ENCODE measurements at places on chromosomes 5 and 9.
A peak's percentile ranks its signal among the peaks of the same experiment; 100 is the strongest.

DNA sequence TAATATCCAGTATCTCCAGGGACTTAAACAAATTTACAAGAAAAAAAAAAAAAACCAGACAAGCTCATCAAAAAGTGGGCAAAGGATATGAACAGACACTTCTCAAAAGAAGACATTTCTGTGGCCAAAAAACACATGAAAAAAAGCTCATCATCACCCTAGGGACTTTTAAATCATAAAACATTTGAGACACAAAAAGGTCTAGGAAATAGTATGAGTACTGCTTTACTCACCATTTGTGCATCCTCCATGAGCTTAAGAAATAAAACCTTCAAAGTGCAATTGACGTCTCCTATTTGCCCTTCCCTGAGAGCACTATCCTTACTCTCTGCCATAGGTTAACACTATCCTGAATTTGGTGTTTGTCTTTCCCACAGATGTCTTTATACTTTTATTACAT lies 193.7 kb upstream of the NREP start:
- DNase-seq = no peak

GRCh38 chr9:135770203-135770535 lies 68.2 kb downstream of the KCNT1 start:
- no peak for DNase-seq

GRCh38 chr9:80560976-80561375 lies 989.2 kb downstream of the TLE4 start:
- no peak for DNase-seq

GRCh38 chr9:14451949-14452348 lies 138.0 kb upstream of the NFIB start:
- DNase-seq = no peak

DNA sequence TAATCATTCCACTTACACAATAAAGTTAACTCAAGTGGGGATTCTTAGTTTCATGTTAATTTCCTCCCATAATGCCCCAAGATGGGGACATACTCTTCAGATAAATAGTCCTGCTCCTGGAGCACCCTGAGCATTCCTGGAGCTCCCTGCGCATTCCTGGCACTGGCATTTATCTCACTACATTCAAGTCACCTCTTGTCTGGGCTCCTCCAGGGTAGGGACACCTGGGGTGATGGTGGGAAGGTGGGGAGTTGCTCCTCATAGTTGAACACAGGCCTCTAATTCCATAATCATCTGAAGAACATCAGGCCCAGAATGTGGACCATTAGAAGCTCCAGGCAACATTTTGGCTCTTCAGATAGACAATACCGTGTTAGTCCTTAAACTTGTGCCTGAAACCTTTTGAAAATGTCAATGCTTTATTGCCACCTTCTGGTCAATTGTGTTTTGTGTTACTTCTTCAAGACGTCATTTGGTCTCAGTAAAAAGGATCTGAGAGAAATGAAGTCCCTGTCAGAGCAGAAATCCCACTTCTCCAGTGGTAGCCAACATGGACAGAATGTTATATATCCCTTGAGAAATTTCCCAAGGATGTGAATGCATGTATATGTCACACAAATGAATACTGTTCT lies 14.2 kb upstream of the AGGF1 start:
- peak; percentile 70 for DNase-seq

DNA sequence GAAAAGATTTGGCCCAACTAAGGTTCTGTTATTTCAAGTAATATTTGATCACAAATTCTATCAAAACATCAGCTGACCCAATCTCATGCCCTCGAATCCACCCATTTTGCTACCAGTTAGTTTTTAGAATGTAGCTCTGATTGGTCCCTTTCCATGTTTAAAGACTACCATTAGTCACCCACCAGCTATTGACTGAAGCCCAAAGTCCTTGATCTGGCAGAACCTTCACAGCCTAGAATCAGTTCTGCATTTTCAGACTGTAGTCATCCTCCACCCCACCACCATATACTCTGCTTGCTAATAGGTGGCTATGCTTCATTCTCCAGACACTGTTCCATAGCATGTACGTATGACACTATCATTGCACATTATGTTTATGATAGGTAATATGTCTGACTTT lies 182.2 kb upstream of the TARS1 start:
- no peak for DNase-seq

- no peak for DNase-seq
Observed at GRCh38 chr5:58135571-58136335, 324.1 kb downstream of the PLK2 start.

DNA sequence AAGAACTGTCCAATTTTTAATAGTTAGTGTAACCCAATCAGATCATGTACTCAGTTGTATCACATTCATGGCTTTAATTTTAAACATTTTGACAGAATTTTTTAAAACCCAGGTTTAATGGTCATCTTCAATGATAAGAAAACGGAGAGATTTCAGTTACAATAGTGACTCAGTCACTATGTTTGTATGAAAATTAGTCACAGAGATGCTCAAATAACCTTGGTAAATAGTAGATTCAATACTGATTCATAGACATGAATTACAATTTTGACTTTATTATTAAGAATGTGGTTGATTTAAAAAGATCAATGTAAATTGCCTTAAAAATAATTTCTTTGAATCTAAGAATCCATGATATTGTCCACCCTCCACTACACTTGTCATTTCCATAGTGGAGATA lies 64.6 kb upstream of the TYRP1 start:
- DNase-seq = no peak

DNA sequence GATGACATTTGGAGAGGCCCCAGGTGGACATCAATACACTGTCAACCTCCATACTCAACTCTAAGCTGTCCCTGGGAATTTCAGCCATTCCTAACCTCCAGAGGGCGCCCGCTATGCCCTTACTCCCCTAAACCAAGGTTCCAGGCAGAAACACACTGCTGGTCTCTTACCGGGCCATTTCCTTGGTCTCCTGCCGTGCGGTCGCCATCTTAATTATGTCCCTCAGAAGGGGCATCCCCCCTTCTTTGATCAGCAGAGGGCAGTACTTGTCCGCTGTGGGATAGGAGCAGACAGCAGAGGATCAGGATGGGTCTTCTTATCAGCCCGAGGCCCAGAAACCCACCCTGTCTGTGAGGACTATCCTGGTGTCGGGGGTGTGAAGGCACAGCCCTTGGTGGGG lies 9.3 kb upstream of the ZDHHC12 start:
- peak; percentile 79 for DNase-seq

- DNase-seq = no peak
Observed at GRCh38 chr9:129746092-129746777, 6.6 kb downstream of the PTGES start.

GRCh38 chr9:70136632-70137031 lies 93.0 kb downstream of the MAMDC2 start:
- no peak for DNase-seq

- no peak for DNase-seq
Observed at GRCh38 chr5:968881-969280, 39.7 kb upstream of the NKD2 start.

DNA sequence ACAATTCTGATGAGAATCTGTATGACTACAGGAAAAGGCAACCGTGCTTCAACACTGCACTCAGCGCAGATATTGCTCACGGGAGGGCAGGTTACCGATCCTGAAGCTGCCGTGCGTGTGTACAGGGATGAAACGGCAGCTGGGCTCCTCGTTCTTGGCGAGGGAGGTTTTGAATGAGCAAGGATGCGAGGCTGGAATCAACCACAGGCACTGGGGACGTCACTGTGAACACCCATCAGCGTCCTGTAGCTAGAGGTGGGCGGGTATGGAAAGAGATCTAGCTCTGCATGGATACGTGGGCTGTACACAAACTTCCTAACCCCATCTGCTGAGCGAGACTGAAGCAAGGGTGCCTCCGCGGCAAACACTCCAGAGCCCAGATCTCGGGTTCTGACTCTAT lies 84.3 kb upstream of the COL5A1 start:
- DNase-seq = no peak

DNA sequence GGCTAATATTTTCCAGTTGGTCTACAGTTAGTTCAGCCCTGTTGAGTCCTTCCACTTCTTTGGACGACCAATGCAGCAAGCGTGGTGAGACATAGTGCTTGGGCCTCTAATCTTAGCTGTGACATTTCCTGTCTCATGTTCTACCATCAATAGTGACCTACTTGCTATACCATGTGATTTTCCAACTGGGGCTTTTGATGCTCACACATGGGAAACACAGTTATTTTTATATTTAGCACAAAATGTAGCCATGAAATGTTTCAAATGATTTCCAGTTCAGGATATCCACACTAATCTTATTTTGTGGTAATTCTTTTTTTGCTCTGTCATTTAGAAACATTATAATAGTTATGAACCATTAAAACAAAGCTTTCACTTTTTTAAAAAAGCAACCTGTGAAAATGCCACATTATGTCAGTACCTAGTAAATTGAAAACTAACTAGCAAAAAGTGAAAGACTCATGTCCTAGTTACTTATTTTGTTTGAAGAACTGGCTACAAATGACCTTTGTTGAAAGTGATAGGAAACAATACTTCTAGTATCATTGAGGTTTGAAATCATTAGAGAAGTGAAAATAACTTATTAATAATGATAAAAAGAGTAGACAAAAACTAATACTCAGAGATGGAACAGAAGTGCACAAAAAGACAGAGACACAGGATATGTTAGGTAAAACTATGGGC lies 18.3 kb downstream of the MARCHF3 start:
- DNase-seq = peak; percentile 15

DNA sequence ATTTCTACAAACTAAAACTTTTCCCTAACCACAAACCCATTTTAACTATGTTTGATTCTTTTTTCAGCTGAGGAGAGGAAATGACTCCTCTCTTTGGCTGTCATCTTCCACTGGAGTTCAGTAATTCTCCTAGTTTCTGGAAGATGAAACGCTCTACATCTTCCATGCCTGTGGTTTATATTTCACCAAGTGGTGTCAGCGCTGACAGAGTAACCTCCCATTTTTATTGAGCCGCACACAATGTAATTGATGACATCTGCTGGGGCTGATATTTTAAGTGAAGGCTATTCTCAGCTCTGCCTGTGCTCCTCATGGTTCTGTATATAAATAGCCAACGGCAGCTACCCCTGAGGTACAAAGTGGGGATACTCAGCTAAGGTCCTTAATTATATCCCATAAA lies 234.6 kb downstream of the SPOCK1 start:
- no peak for DNase-seq

DNA sequence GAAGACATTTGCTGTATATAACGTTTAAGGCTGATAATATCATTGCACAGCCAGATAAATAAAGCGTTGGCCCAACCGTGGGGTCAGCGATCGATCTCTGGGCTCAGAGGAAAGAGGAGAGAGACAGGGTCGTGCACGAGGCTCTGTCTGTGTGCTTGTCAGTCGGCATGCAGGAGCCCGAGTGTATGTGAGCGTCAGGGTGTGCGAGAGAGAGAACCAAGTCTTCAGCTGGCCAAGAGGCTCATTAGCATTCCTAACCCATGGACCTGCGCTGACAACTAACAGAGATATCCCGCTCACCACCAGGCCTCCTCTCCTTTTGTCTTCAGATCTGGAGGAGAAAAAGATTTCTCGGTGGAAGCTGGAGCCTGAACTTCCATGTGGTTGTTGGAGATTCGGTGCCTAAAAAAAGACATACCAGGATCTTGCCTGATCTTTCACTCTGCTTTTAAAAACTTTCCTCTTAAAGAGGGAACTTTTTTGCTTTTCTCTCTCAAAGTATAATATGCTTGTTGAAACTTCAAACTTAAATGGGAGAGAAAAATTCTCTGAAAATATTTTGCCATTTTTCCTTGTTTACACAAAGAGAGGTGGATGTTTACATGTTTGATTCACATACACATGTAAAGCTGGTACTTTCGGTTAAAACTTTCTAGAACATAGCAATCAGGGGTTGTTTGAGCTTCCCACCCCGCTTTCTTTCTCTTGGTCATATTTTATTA lies 16.5 kb downstream of the NR2F1 start:
- no peak for DNase-seq

GRCh38 chr5:179542170-179542569 lies 8.2 kb upstream of the RUFY1 start:
- no peak for DNase-seq

GRCh38 chr5:167732499-167732898 lies 558.9 kb upstream of the WWC1 start:
- no peak for DNase-seq

GRCh38 chr9:126149661-126150060 lies 177.0 kb upstream of the MVB12B start:
- no peak for DNase-seq

All from suppressor macrophage (primary cell).